ENCODE measurements at places on chromosomes 5 and 9.

DNA sequence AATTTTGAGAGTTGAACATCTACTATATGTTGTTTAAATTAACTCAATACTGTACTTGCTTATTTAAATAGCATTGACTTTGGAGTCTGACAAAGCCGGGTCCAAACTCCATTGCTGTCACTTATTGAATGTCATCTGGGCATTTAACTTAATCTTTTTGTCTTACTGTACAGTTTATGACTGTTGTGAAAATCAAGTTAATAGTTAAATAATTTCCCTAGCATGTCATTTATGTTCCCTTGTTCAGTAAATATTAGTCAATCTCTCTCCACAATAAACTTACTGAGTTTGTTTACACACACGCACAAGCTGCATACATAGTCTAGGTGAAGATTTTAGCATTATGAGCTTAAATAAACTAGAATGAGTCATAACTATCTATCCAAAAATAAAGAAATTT is 6.3 kb upstream of the UGCG start:
- peak; percentile 60 for DNase-seq

DNA sequence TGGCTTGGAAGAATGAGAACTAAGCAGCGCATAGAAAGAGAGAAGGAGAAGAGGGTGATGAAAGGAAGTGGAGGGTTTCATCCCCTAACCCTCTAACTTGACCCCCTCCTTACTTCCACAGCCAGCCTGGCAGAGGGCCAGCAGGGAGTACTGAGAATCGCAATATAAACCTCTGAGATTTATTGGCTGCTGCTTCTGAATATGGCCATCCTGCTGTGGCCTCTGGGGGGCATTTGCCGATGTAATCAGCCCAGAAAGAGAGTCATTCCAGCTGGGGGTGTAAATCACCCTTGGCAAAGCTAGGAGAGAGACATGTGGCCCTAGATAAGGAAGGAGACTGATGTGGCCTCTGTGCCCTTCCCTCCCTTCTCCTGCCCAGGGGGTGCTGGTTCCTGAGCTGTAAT is 960 bp upstream of the GFRA3 start:
- DNase-seq = peak; percentile 40

DNA sequence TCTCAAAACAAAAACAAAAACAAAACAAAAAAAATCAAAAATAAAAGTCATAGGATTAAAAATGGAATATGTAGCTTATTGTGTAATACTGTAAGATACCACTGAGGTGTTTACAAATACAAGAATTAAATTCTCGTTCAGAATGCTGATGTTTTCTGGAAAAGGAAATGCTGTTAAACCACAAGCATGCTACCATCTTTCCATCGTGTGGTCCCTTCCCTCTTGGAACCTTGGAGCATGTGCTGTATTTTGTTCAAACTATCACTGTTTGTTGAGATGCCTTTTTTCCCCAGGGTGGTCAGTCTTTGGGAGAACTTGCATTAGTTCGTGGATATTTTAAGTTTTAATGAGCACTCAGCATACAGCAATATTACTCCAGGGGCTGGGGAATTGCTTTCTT is 39.7 kb downstream of the SUB1 start:
- no peak for DNase-seq

GRCh38 chr9:13213998-13214397 is 65.5 kb downstream of the MPDZ start:
- DNase-seq = no peak

GRCh38 chr9:97749928-97750327 is 52.8 kb upstream of the XPA start:
- DNase-seq = no peak

GRCh38 chr9:24041160-24041690 is 215.2 kb upstream of the ELAVL2 start:
- DNase-seq = peak; percentile 4

DNA sequence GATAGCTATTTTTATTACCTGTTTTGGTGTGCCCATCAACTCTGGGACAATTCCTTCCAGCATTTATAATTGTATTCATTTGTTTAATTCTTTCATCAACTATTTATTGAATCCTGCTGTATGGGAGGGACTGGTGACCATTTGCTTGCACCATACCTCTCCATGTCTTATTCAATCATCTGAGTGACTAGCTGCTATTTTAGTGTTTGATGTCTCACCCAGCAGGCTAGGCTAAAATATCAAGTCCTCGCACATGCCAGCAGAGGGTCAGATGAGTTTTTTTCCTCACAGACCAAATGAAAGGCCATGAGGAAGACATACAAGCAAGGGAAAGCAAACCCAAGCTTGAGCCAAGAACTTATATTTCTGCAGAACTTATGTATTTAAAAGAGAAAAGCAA is 63.9 kb downstream of the CETN3 start:
- DNase-seq = no peak

- no peak for DNase-seq
Observed at GRCh38 chr5:2156358-2157059, 273.8 kb upstream of the IRX4 start.

DNA sequence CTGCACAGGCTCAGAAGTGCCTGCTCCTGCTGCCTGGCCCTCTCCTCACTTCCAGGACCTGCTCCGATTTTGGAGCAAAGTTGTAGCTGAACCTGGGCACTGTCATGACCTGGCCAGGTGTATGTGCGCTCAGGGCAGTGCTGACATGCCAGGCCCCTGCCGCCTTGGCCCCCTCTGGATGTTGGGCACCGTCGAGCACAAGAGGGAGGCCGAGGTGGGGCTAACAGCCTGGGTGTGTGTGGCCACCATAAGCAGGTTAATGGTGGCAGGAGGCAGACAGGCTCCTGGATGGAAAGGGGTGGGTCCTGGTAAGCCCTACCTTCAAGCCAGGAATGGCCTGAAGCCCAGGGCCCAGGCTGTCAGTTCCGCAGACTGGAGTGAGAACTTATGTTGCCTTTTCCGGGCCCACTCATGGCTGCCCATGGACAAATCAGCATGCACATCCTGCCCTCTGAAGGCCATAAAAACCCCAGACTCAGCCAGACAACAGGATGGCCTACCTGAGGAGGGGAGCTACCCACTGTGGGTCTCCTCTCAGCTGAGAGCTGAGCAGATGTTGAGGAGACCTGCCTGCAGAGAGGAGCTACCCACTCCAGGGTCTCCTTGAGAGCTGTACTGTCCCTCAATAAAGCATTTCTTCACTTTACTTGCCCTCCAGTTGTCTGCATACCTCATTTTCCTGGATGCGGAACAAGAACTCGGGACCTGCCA is 66.2 kb downstream of the NACC2 start:
- peak; percentile 59 for DNase-seq

GRCh38 chr9:38235244-38235643 is 157.3 kb upstream of the ALDH1B1 start:
- DNase-seq = no peak

DNA sequence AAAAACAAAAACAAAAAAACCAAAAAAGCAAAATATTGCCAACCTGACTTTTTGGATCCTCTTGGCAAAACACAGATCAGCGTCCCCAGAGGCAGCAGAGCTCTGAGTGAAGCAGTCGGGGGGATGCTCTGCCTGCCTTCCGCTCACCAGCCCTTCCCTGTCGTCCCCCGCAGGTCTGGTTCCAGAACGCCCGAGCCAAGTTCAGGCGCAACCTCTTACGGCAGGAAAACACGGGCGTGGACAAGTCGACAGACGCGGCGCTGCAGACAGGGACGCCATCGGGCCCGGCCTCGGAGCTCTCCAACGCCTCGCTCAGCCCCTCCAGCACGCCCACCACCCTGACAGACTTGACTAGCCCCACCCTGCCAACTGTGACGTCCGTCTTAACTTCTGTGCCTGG is 20.7 kb downstream of the LHX2 start:
- no peak for DNase-seq

DNA sequence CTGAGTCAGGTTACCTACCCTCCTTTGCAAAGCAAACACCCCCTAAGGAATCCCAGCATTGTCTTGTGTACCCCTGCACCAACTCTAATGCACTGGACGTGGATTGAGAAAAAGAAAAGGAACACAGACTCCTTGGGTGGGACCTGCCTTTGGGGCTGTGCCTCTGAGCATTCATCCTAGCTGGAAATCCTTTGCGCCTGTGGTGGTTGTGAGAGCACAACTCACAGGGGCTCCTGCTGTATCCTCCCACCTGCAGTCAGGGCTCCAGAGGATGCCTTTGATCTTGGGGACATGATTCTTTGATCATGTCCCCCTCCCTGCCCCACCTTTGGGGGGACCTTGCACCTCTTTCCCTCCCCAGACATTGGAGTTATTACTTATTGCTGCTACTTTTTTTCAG is 338.5 kb downstream of the GADD45G start:
- DNase-seq = no peak
